ENCODE measurements at places on chromosomes 12 and 14. TPM values are rescaled to one million over a fixed set of nuclear protein-coding genes. Genes with fewer than 3 reads are reported as not detected.

GRCh38 chr12:857611-858010 lies 91.9 kb downstream of the RAD52 start:
- DNase-seq: no peak
- H3K36me3 ChIP-seq: peaks cover 61% of the 10 kb centered on the region
- no peaks in the 10 kb centered on the region for H3K27me3 ChIP-seq
- no peaks in the 10 kb centered on the region for H3K4me1 ChIP-seq

DNA sequence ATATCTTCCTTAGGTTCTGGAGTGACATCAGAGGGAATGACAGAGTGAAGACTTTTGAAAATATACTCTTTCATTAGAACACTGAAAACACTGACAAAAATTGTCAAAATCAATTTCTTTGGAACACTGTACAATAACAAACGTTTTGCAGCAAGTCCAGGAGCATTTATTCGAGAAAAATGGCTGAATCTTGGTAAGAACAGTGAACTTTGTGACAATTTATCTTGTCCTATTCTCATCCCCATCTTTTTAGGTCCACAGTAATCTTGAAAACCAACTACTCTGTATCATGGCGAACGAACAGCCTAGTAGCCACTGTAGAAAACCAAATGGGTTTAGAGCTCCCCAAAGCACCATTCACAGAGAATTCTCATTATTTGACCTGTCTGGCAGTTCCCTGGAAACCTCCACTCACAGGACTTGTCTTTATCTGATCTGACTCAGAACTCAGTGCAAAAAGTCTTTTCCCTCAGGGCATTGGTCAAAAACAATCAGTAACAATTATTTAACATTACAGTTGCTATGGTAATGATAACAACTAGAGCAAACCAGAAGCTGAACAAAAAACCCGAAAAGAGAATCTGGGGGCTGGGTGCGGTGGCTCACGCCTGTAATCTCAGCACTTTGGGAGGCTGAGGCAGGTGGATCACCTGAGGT lies 20.3 kb upstream of the PPP2R5E start:
- H3K27ac ChIP-seq: no peak overlapping the region
- DNase-seq: no peak
- H3K4me1 ChIP-seq: no peaks in the 10 kb centered on the region

DNA sequence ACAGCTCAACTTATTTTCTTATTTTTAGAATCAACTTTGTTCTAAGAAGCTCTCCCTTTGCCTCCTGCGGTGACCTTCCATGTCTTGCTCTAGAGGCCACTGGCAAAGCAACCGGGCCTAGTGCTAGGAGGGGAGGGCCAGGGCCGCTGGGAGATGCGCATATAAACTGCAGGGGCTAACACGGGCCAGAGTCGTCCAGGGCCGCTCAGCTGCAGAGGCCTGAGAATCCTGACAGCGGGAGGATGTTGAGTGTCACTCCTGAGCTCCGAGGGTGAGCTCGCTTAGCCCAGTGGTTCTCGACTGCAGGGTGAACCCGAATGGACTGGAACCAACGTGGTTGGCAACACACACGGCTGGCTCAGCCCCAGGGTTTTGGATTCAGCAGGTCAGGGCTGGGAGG lies 6.5 kb upstream of the PIWIL1 start:
- no peak for DNase-seq
- peaks cover 3% of the 10 kb centered on the region for H3K27me3 ChIP-seq
- H3K4me1 ChIP-seq: no peaks in the 10 kb centered on the region
- H3K27ac ChIP-seq: no peak overlapping the region
- H3K4me3 ChIP-seq: no peak overlapping the region

DNA sequence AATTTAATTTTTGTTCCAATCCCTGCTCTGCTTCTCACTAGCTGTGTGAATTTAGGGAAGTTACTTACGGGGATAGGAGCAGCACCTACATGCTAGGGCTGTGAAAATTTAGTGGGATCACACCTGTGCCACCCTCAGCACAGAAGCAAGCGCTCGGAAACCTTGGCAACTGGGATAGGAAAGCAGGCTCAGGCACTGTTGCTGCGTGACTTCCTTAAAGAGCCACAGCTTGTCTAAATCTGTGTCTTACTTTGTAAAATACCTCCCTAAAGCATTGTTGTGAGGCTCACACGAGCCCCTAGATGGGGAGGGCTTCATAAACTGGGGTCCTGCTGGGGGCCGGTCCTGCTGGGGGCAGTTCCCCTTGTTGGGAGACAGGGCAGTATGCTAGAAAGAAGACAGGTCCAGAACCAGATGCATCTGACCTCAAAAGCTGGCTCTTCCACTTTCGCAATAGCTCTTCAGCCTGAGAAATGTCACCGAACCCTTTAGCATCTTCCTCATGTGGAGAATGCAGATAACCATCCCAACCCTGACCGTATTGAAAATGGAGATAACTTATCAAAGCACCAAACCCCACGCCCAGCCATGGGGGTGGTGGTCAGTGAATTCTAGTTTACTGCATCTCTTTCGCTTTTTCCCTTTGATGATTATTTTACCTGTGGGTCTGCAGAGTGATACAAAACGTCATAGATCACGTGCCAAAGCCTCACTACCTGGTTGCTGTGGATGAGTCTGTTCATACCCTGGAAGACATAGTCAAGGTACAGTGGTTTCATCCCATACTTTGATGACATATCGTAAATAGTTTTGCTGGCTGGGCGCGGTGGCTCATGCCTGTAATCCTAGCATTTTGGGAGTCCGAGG lies 54.1 kb downstream of the AK7 start:
- no peaks in the 10 kb centered on the region for H3K36me3 ChIP-seq
- H3K4me3 ChIP-seq: no peak overlapping the region
- H3K27ac ChIP-seq: no peak overlapping the region

DNA sequence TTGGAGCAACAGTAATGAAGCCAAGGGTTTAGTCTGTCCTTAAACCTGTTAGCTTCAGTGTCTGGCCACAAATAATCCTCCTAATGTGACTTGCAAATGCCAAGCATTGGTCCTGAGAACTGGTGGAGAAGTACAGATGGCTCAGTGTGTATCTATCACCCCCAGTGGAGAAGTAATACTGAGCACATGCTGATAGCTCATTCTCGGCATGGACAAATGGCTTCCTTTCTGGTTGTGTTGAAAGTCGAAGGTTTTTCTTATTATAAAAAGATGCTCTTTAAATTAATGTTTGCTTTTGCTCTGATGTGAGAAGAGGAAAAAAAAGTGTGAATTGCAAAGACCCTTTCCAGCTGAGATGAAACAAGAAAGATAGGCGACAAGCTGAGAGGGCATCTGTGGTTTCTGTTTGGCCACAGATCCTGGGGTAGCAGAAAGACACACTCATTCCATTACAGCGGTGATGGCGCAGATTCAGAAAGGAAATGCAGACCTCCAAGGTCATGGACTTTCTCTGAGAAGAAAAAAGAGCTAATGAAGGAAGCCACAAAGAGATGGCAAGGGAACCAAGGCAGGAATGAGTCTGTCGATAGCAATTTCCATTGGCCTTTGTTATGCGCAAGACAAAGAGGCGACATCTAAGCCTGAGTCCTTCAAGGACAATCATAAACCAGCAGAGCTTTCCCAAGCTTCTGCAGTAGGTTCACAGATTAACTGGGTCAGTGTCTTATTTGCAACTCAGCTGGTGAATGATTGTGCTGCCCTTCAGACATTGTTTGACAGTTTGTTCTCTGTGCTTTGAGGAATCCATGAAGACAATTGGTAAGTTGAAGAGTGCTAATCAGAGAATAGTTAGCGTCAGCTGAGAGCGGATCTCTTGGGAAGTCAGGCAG lies 155.5 kb upstream of the RGS6 start:
- no peaks in the 10 kb centered on the region for H3K36me3 ChIP-seq
- no peak overlapping the region for H3K4me3 ChIP-seq
- no peak for DNase-seq

DNA sequence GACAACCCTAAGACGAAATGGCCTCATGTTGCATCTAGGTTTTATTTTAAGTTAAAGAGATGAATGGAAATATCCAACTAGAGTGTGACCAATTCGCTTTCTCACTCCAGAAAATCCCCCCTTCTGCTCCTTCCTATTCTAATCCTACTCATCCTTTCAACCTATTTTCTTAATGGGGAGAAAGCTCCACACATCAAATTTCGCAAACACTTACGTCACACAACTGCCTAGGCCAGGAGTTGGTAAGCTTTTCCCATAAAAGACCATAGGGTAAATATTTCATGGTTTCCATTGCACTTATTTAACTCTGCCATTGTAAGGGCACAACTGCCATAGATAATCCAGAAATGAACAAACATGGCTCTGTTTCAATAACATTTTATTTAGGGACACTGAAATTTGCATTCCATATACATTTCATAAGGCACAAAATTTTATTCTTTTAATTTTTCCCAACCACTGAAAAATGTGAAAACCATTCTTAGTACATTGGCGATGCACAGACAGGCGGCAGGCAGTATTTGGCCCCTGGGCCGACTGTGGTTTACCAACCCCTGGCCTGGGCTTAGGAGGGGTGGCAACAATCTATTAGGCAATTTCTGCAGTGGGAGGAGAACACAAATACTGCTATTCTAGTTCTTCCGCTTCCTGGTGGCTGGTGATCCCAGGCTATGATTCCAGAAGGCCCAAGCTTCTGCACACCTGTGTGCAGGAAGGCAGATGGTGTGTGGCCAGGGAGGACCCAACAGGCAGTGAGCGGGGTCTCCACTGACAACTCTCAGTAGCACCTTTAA lies 67.2 kb upstream of the FOXN3 start:
- no peak overlapping the region for H3K27ac ChIP-seq
- DNase-seq: no peak
- H3K4me3 ChIP-seq: no peak overlapping the region

DNA sequence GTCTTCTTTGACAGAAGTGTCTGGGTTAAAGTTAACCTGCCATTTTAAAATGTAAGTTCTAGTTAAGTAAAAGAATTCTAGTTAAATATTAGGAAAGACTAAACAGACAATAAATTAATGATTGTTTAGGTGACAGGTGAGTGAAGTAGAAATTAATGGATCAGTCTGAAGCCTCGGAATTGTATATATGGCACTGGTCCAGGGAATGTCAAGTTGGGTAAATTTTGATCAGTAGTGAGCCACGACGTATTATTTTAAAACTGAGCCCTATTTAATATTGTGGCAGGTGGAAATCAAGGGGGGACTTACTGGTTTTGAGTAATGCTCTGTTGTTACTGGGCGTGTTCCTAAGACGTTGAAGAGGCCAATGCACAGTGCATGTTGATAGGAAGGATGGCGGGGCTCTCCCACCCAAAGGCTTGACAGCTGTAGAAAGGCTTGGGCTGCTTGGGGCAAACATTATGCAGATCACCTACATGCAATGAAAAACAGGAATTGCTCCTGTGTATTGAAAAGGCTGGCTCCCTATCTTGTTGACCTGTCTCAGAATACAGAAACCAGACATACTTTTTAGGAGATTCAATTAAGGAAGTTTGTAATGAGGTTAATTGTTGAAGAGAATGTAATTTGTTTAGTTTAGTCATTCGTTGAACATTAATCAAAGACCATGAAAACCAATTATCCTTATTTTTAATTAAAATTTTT lies 5.9 kb upstream of the PPFIBP1 start:
- H3K4me1 ChIP-seq: peaks cover 5% of the 10 kb centered on the region
- H3K27ac ChIP-seq: no peak overlapping the region
- peaks cover 9% of the 10 kb centered on the region for H3K27me3 ChIP-seq
- H3K4me3 ChIP-seq: no peak overlapping the region

DNA sequence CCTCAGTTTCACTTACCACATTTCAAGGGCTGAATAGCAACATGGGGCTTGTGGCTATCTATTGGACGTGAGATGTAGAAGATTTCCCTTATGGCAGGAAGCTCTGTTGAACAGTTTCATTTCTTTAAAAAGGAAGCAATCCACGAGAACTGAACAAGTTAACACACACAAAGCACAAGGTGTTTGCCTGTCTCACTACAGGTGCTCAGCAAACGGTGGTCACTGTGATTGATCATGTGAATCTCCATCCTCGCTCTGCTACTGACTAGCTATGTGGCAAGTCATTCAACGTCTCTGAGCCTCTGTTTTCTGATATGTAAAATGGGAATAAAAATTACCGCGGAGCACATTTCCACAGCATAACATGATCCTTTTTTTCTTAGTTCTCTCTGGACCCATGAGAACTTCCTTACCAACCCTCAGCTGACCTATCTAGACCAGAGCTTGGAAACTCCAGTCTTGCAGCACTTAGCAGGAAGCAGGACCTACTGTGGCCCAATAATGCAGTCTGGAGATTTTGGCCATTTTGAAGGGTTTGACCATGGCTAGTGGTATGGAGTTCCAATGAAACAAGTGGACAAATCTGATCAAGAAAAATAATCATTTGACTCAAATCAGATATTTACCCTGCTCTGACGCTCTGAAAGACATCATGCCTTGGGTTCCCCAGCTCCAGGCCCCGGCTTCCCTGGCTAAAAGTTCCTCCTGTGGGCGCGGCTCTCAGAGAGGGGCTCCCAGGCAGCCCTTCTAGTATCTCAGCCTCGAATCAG lies 278.8 kb downstream of the ZFP36L1 start:
- no peaks in the 10 kb centered on the region for H3K27me3 ChIP-seq
- peaks cover 66% of the 10 kb centered on the region for H3K4me1 ChIP-seq
- peak overlapping the region; percentile 94 for H3K27ac ChIP-seq

DNA sequence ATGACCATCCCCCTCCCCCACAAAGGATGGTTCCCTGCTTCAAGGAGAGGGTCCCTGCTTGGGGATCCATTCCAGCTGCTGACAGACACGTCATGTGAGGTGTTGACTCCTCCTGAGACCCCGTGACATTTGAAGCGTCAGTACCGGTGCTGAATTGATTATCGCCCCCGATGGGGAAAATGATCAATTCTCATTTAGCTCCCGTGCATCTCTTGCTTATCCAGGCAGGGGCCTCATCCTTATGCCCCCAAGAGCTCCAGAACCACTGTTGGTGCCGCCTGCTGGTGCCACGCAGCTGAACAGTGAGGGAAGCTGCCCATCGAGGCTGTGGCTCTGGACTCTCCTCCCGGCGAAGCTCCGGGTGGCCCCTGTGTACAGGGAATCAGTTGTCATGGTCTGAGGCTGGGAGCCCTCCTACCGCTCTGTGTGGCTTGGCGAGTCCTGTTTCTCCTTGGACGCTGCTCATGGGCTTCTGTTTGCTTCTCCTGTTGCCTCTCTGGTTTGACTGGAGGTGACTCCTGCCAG lies 4.6 kb downstream of the KIF26A start:
- peak; percentile 9 for DNase-seq
- H3K27ac ChIP-seq: no peak overlapping the region
- peaks cover 14% of the 10 kb centered on the region for H3K27me3 ChIP-seq
- H3K4me3 ChIP-seq: no peak overlapping the region

DNA sequence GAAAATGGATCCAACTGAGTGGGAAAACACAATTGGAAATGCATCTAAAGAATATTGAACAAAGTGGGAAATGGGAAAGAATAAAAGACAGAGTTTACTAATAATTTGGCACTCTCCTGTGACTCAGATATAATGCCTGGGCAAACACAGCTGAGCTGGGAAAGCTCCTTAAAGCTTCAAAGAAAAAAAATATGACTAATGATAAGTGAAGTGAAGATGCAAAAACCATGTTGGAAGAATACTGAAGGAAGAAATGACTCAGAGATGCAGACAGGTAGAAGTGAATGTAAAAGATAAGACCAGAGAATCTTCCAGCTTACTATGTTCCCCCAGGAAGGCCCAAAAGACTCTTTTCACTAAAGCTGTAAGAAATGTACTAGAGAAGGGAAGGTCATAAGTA lies 62.4 kb upstream of the FOXG1 start:
- no peak overlapping the region for H3K27ac ChIP-seq
- H3K36me3 ChIP-seq: no peaks in the 10 kb centered on the region
- DNase-seq: no peak
- H3K4me3 ChIP-seq: no peak overlapping the region
- no peaks in the 10 kb centered on the region for H3K4me1 ChIP-seq
- H3K27me3 ChIP-seq: no peaks in the 10 kb centered on the region

Gene NKX2-8
- not detected for total RNA-seq

Gene SLC25A47
- total RNA-seq: not detected

Measured in activated B cell treated with CpG ODN at 0.5 μM for 24 hours (primary cell).